ENCODE measurements at places on chromosomes 13 and 19. TPM values are rescaled to one million over a fixed set of nuclear protein-coding genes. Genes with fewer than 3 reads are reported as not detected.

DNA sequence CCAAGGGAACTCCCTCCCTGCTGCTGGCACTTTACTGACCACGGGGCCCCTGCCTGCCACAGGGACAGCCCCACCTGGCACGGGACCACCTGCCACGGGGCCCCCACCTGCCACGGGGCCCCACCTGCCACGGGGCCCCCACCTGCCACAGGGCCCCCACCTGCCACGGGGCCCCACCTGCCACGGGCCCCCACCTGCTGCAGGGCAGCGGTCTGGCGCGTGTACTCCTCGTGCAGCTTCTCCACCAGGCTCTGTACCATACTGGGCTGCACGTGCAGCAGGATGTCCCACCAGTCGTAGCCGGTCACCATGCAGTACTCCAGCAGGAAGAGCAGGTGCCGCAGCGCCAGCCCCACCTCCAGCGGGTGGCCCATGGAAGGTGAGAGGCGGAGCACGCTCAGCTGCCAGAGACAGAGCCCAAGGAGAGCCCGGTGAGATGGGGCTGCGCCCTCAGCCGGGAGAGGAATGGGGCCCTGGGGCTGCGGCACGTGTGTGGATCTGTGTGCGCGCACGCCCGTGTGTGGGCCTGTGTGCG is 16.1 kb downstream of the MED16 start:
- H3K36me3 ChIP-seq: peaks cover 6% of the 10 kb centered on the region
- H3K27me3 ChIP-seq: no peaks in the 10 kb centered on the region
- no peak for DNase-seq
- H3K27ac ChIP-seq: no peak overlapping the region

- DNase-seq: no peak
- no peaks in the 10 kb centered on the region for H3K4me1 ChIP-seq
- no peak overlapping the region for H3K4me3 ChIP-seq
- no peak overlapping the region for H3K27ac ChIP-seq
These were observed 799.7 kb downstream of the DACH1 start for GRCh38 chr13:71067165-71067815.

- no peak for DNase-seq
- no peaks in the 10 kb centered on the region for H3K36me3 ChIP-seq
- H3K4me3 ChIP-seq: no peak overlapping the region
- no peaks in the 10 kb centered on the region for H3K4me1 ChIP-seq
These were observed 134.7 kb upstream of the SLITRK5 start for GRCh38 chr13:87536499-87536898.

DNA sequence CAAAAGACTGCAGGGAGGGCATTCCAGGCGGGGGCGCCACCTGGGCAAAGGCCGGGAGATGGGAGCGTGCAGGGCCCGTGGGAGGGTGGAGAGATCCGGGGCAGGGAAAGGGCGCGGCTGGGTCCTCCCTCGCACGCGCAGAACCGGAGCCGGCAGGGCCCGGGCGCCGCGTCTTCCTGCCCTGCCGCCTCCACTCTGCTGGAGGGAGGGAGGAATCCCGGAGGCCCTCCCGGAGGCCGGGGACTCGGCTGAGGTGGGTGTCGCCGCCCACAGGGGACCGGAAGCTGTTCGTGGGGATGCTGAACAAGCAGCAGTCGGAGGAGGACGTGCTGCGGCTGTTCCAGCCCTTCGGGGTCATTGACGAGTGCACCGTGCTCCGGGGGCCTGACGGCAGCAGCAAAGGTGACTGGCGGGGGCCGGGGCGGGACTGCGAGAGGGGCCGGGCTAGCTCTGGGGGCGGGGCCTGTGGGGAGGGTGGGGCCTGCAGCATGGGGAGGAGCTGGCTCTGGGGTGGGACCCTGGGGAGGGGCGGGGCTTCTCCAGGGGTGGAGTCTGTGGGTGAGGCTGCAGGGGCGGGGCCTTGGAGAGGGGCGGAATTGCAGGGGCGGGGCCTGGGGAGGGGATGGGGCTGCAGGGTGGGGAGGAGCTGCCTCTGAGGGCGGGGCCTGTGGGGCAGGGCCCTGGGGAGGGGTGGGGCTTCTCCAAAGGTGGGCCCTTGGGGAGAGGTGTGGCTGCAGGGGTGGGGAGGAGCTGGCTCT is 51.3 kb downstream of the CELF5 start:
- no peaks in the 10 kb centered on the region for H3K27me3 ChIP-seq
- peak overlapping the region; percentile 10 for H3K4me3 ChIP-seq

DNA sequence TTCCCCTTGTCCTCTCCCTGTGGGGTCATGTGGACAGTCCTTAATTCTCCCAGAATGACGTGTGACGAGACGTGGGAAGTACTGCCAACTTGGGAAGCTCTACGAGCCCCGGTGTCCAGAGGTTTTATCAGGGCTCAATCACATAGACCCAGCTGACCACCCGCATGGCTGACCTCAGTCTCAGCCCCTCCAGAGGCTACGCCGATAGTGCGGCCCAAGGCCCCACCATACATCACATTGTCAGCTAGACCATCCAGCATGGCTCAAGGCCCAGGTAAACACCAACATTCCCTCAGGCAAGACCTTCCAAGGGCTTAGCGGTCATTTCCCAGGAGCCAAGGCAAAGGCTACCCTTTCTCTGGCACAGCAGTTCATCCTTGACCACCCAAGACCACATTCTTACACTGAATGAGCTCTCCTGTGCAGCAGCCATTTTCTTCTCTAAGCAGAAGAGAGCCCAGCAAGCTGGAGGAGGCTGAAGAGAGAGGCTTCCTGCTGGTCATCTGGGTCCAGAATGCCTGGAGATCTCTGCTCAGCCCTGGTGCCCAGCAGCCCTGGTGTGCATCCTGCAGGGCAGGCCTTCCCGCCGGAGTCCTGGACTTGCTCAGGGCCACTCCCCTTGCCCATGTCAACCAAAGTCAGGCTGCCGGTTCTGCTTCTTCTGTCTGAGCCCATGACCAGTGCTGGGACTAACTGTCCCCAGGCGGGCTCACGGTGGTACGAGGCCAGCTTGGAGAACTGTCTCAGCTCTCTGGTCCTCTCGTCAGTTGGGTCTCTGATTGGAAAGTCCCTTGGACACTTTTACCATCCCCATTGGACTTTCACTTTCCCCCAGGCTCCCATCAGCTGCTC is 7.9 kb upstream of the F10 start:
- no peaks in the 10 kb centered on the region for H3K36me3 ChIP-seq
- no peak overlapping the region for H3K27ac ChIP-seq
- DNase-seq: no peak
- no peak overlapping the region for H3K4me3 ChIP-seq

Gene ZNF416
- 2.0 TPM for total RNA-seq

Gene MIA
- 0.79 TPM for total RNA-seq

Gene LGALS4
- 60.3 TPM for total RNA-seq

DNA sequence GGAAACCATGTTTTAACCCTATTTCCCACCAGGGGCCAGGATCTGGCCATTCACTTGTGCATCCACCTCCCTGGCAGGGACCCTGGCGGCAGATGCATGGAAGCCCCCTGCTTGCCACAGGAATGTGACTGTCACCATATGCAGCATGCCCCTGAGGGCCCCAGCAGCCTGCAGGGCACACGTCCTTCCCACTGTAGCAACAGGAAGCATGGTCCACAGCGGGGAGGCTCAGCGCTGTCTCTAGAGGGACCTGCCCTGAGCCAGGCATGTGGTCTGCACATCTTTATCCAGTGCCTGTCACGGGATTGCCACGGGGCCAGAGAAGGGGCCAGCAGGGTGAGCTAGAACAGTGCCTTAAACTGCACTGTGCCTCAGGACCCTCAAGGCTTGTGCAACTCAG is 34.9 kb upstream of the MCF2L start:
- no peaks in the 10 kb centered on the region for H3K4me1 ChIP-seq
- H3K27ac ChIP-seq: no peak overlapping the region
- no peaks in the 10 kb centered on the region for H3K27me3 ChIP-seq

DNA sequence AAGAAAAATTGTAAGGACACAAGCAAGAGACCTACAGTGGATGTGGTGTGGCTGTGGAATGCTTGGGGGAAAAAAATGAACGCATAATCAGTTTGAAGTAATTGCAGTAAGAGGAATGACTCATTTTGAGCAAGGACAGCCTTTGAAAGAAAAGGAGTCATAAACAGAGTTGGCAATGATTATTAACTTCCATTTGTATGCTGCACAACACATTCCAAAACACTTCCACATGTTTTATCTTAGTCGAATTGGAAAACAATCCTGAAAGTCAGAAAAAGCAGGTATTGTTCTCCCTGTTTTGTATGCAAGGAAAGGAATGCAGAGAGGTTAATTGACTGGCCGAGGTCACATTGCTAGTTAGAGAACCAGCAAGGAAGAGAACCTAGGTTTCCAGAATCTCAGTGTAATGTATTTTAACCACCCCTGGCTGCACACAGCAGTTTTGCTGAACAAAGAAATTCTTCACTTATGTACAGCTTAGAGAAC is 630.0 kb upstream of the MIR17HG start:
- H3K4me1 ChIP-seq: no peaks in the 10 kb centered on the region
- no peak overlapping the region for H3K4me3 ChIP-seq
- peak overlapping the region; percentile 24 for H3K27ac ChIP-seq
- no peak for DNase-seq

DNA sequence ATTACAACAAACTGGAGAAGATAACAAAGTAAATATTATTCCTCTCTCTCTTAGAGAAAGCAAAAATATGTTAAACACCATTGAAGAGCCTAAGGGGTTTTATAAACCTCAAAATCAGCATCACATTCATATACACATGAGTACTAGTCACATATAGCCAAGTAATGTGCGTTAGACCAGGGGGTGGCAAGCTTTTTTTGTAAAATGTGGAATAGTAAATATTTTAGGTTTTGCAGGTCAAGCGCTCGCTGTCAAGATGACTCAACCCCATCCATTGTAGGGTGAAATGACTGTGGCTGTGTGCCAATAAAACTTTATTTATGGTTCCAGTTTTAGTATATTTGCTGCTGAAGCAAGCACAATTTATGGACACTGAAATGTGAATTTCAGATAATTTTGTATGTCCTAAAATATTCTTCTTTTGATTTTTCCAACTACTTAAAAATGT is 21.7 kb downstream of the RFX2 start:
- DNase-seq: no peak
- no peaks in the 10 kb centered on the region for H3K4me1 ChIP-seq
- H3K36me3 ChIP-seq: no peaks in the 10 kb centered on the region
- H3K27me3 ChIP-seq: no peaks in the 10 kb centered on the region
- H3K4me3 ChIP-seq: no peak overlapping the region

DNA sequence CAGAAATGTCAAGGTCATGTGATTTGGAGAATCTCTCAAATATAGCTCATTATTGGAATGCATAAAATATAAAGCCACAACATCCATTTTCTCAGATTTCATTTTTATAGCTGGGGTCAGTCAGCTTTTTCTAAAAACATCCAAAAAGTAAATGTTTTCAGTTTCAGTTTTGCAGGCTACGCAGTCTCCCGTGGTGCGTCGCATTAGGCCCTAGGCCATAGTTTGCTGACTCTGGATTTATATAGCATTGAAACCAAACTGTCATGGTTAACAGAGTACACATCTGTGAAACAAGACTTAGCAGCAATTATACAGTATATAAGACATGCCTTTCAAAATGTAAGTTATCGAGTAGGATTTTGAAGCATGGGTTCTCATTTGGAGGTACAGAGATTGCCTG is 140.0 kb downstream of the IRS2 start:
- no peak for DNase-seq
- H3K36me3 ChIP-seq: no peaks in the 10 kb centered on the region
- H3K27ac ChIP-seq: no peak overlapping the region
- no peaks in the 10 kb centered on the region for H3K4me1 ChIP-seq

- no peak overlapping the region for H3K4me3 ChIP-seq
- no peak overlapping the region for H3K27ac ChIP-seq
- H3K27me3 ChIP-seq: no peaks in the 10 kb centered on the region
- no peak for DNase-seq
- H3K4me1 ChIP-seq: no peaks in the 10 kb centered on the region
These were observed 25.5 kb downstream of the FAM187B start for GRCh38 chr19:35202722-35203688.

- H3K4me1 ChIP-seq: no peaks in the 10 kb centered on the region
- no peaks in the 10 kb centered on the region for H3K27me3 ChIP-seq
- peaks cover 10% of the 10 kb centered on the region for H3K36me3 ChIP-seq
- no peak overlapping the region for H3K4me3 ChIP-seq
- no peak overlapping the region for H3K27ac ChIP-seq
These were observed 680 bp downstream of the LIG4 start for GRCh38 chr13:108214441-108215271.

GRCh38 chr13:79778741-79779460 is 297.9 kb downstream of the NDFIP2 start:
- no peak overlapping the region for H3K27ac ChIP-seq
- no peaks in the 10 kb centered on the region for H3K27me3 ChIP-seq
- no peaks in the 10 kb centered on the region for H3K4me1 ChIP-seq
- no peak overlapping the region for H3K4me3 ChIP-seq
